ENCODE measurements at places on chromosomes 5 and 9.
A peak's percentile ranks its signal among the peaks of the same experiment; 100 is the strongest.

- no peak for DNase-seq
These were observed 50.5 kb downstream of the COMMD10 start for GRCh38 chr5:116135344-116135743.

DNA sequence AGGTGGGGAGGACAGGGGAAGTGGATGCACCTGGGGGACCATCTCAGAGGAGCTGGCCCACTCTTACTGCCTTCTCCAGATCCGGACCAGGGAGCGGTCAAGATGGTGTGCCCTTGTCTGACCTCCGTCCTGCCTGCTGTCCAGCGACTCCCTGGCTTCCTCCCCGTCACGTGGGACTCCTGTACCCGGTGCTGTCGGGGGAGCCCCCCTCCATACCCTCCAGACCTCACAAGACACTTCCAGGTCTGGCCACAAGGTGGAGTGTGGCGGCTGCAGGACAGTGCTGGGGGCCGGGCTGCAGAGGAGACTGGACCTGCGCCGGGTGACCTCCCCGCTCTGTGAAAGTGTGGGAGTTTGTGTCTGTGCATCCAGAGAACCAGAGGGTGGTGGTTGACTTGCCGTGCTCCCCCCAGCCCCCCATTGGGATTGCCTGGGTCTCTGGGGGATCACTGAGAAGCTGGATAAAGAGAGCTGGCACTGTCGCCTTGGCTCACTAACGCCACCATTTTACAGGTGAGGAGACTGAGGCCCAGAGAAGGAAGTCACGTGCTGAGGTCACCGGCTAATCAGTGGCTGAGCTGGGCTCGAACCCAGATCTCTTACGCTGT, 1.9 kb upstream of the CRB2 start:
- DNase-seq = peak; percentile 71

DNA sequence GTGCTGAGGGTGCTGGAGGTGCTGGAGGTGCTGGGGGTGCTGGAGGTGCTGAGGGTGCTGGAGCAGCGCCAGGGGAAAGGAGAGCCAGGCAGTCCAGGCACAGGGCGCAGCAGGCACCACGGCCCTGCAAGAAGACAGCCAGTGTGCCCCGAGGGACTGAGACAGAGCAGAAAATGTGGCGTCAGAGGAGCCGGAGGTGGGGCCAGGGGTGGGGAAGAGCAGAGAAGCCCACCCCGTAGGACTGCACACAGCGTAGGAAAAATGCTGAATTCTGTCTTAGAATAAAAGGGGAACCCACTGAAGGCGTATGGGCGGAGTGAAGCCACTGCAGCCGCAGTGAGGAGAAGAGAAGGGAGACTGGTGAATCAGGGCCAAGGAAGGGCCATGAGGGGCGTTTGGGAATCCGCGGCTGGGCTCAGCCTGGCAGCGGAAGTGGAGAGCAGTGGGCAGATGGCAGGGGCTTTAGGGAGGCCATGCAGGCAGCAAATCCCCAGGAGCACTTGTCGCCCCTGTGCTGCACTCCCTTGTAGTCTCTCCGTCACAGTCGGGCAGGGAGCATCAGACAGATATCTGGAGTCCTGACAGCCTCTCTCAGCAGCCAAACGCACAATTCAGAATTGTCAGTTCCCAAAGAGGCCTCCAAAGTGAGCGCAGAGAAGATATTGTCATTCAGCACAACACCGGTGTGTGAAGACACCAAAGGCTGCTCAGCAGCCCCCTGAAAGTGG, 35.9 kb upstream of the LECT2 start:
- DNase-seq = no peak

DNA sequence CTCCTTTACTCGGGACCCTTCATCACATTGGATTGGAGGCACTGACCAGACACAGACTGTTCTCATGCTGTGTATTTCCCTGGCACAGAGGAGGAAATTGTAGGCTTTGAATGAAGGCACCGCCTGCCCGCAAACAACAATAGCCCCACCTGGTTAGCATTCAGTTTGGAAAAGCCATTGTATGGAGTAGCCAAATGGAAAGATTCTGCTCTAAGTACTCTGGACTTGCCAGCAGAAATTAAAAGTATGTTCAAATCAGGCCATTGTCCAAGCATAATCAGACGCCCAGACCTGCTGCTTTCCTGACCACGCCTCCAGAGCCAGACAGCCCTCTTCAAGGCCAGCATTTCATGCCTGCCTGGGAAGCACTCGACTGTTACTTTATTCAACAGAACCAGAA, 8.0 kb upstream of the SEMA4D start:
- DNase-seq = peak; percentile 72

DNA sequence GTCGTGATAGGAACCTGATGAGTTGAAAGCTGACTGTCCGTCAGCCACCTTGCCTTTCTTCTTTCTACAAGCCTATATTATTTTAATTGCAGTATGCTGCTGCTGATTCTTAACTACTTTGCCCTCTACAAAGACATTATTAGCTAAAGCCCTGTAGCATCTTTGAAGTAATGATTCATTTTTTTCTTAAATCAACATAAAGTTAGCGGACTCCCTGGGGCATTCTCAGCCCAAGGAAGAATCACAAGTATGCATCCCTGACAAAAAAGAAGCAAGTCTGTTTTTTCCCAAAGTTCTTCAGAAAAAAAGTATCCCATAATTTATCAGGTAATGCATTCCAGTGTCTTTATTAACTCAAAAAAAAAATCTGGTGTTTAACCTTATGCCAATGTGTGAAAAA, 69.5 kb upstream of the TAS2R1 start:
- no peak for DNase-seq

DNA sequence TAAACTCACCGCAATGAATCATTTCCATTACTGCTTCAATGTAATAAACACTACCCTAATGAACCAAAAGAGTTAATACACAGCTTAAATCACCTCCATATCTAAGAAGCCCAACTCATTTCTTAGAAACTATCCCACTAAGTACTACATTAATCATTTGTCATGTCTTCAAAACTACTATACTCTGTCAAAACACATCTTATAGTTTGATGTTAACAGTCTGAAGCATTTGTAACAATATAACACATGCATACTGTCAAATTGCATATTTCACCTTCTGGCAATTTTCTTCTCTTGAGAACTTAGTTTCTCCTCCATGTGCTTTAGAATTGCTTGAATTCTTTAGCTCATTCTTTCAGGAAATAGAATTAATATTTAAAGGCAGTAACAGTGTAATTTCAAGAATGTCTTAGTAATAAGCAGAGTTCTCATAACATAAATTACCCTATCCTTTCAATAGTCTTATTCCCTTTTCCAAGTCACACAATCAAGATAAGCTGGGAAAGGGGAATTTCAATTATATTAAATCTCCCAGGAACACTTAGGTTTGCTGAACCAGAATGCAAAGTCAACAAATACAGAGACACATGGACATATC, 199.7 kb downstream of the ATPSCKMT start:
- DNase-seq = no peak

DNA sequence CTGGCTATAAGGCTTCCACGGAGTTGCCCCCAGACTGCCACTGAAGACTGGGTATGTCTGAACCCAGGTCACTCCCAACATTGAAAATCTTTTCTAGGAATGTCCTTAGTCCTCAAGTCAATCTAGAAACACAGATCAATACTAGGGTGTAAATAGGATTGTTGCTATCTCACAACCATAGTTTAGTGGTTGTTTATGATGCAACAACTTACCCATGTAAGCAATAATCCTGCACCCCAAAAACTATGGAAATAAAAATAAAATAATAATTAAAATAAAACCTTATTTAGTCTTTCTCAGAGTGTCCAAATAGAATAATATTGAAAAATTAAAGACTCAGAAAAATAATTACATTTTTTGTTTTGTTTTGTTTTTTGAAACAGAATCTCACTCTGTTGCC, 66.3 kb upstream of the FUBP3 start:
- DNase-seq = no peak

DNA sequence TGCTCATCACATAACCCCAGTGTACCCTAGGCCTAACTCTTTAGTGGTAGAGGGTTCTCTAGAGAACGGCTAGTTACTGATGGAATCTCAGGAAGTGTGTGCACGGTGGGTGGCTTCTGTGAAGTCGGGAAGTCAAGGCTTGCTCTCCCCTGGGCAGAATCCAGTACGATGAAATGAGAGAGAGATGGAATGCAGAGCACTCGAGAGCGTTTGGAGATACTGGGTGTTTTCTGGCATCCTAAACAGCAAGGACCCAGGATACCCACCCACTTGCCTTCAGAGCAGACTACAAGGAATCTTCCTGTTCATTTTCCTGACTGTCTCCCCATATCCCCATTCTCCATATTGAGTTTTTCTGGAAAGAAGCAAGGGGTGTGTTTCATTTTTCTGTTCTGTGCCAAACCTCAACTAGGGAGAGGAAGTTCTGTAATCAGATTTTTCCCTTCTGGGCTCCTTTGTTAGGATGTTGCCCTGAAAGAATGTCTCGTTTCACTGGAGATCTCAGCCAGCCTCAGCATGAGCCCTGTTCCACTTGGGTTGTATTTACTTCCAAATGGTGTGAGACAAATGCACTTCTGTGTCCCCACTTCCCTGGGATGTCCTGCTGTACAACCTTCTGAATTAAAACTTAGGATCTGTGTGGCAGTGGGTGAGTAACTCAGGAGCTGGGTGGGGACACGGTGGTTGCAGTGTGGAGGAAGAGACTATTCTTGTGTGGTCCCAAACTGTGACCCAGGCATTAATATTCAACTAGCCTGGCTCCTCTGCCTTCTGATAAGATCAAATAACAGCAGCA, 108.9 kb upstream of the SPRY4 start:
- DNase-seq = no peak

GRCh38 chr9:136230773-136231172, 14.8 kb downstream of the QSOX2 start:
- no peak for DNase-seq

DNA sequence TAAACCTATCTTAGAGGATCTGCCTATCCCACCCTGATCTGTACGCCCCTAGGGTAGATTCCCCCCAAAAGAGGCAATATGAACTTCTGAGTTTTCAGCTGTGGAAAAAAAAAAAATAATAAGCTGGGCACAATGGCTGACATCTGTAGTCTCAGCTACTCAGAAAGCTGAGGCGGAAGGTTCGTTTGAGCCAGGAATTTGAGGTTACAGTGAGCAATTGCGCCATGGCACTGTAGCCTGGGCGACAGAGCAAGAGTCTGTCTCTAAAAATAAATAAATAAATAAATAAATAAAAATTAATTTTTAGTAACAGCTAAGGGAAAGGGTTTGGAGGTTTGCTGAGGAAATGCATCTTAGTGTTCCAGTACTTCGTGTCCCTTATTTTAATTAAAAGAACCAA, 21.1 kb upstream of the SLC28A3 start:
- DNase-seq = no peak

DNA sequence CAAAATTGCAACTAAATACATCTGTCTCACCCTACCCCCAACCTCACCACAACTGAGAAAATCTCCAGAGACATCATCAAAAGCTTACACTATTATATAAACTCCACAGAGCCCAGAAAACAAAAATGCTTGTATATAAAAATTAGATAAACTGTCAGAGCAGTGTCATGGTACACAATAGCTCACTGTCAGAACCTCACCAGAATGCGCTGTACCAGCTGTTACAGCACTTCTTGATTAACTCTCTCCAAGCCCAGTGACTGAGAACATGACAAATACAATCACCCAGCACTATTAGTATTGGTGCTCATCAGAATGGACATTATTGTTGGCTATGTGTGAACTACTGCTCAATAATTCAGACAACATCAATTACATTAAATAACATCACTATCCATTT, 65.7 kb downstream of the ZDHHC21 start:
- DNase-seq = no peak

Measured in NCI-H510A treated with DMSO at 0.1 percent for 48 hours (cell line).